ENCODE measurements at places on chromosomes 7 and 10.
A peak's percentile ranks its signal among the peaks of the same experiment; 100 is the strongest.

GRCh38 chr7:2542011-2542915 is 13.1 kb downstream of the BRAT1 start:
- DNase-seq: no peak

GRCh38 chr10:126017961-126018560 is 121.7 kb downstream of the FANK1 start:
- DNase-seq: peak; percentile 73

DNA sequence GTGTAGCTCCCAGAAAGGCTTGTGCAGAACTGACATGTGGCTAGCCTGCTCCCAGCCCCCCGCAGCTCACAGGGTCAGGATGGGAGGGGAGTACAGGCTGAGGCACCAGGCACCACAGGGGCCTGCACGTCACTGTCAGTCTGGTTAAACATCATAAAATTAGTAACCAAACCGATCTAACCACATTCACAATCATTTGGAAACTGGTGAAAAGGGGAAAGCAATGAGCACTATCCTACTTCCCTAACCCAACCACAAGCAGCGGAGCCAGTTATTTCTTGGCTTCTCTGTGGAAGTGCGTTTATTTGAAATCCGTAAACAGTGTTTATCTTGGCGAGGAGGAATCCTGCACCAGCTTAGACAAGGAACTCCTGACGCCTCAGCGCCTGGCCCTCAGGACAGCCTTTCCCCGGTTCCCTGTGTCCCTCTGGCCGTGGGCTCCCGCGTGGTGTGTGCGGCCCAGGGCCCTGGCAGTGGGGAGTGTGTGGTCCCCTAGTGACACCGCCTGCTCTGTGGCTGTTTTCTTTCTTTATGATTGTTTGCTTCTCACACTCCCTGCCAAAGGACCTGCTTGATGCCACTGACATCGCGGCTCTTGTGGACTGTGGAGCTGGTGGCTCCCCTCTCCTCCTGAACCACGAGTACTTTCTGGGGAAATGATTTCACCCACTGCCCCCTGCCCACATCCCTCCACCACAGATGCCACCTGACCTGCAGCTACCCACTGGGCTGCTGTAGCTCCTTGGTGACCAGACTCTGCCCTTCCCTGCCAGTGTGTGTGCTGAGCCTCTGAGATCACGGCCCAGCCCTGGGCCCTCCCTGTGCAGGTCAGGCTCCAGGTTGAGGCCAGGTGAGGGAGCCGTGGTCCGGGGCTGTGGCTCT is 38.0 kb downstream of the INPP5A start:
- DNase-seq: peak; percentile 91

GRCh38 chr10:110651044-110651958 is 7.2 kb downstream of the RBM20 start:
- DNase-seq: peak; percentile 87

GRCh38 chr7:93310346-93310745 is 78.2 kb downstream of the VPS50 start:
- DNase-seq: peak; percentile 35

DNA sequence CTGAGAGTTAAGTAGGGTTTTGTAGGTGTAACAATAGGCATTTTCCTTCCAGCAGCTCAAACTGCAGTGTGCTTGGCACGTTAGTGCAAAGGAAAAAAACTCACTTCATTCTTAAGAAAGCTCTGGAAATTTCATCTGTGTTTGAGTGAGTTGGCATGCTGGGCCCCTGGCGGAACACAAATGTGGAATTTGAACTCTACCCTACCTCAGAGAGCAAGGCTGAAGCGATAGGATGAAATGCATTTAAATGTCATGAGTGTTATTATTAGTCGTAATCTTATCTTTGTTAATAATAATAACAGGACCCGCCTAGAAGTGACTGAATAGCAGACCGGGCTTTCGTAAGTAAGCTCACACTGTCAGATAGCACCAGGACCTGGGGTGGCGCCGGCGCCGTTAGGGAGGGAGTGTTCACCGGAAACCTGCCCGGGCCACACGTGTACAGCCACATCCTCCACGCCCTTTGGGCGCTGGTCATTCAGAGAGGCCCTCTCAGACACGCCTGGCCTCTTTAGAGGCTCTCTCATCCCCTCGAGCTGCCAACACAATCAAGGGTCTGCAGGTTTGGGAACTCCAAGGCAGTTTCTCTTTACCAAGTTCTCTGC is 63.5 kb downstream of the GRK5 start:
- peak; percentile 58 for DNase-seq

DNA sequence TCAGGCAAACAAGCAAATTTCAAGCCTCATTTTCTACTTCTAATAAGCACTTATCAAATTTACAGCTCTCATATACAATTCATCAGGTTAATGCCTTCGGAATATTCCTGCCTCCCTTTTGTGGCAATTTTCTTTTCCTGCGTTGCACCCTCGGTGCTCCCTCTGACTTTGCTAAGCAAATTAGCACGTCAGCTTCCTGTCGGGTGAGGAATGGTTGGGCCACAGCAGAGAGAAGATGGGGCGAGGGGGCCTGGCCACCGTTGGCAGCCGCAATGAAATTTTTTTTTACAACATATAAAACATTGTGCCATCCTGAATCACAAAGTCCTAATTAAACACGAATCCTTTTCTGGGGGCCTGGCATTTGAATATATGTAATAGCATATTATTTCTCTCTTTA is 28.1 kb downstream of the ELFN1 start:
- no peak for DNase-seq

GRCh38 chr7:128146052-128146451 is 95.0 kb upstream of the LEP start:
- DNase-seq: no peak

Measured in choroid plexus epithelial cell (primary cell).